Sciatic nerve (tissue), 2 donors: ENCODE measurements at places on chromosomes 4 and X. TPM values are rescaled to one million over a fixed set of nuclear protein-coding genes. Genes with fewer than 3 reads are reported as not detected.

SMAD1 gene
- 37.4 TPM for total RNA-seq

GRCh38 chr4:185792384-185793115 lies 19.4 kb downstream of the SORBS2 start:
- DNase-seq = no peak

GRCh38 chrX:132831336-132831973 lies 127.0 kb downstream of the HS6ST2 start:
- no peak for DNase-seq

GRCh38 chrX:98350940-98351339 lies 1467.2 kb downstream of the RPA4 start:
- DNase-seq = no peak

DNA sequence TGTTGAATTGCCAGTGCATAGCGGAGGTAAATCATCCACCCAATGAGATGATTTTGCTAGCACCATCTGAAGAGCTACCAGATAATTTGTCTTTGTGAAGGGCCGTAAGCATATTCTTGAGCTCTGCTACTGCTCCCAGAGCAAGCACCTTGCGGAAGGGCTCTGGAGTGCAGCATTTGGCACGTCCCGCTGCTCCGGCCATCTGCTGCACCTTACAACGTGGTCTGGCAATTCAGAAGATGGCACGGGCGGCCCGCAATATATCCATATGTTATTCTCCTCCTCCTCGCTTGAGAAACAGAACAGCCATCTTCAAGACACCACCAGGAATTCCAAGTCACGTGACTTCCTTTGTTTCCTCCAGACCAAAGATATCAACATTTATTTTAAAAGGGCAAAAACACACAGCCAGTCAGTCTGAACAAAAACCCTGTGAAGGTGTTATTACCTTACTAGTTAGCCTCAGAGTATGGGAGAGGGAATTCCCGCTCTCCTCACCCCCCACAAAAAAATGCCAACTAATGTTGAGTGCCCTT lies 1095.7 kb upstream of the TENM3 start:
- no peak for DNase-seq

- DNase-seq = no peak
Observed at GRCh38 chr4:183618681-183619080, 40.3 kb downstream of the RWDD4 start.

USP17L24 gene
- not detected for total RNA-seq

- DNase-seq = no peak
Observed at GRCh38 chrX:153445856-153446635, at the start of gene TREX2. TSS of gene TREX2 (minus strand) at chrX:153446056. CDS start at chrX:153445430, 626 bp downstream.

DNA sequence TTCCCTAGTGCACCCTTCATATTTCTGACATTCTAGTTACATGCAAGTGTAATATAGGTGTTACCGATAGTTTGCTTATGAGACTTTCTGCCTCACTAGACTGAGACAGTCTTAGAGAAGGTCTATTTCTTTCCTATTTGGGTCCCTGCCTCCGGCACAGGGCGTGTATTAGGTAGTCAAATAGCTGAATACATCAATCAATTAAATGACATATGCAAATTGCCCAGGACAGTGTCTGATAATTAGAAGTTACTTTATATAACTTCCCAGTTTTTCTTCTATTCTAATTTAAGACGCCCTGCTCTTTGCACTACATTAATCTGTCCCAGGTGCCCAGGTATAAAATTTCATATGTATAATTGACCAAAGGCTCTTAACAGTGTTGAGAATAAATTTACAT lies 264.2 kb downstream of the RAB28 start:
- DNase-seq = no peak
